ENCODE measurements at places on chromosomes 13 and 19.

GRCh38 chr13:77028202-77028601 lies 1.2 kb upstream of the FBXL3 start:
- no peak for ATAC-seq

GRCh38 chr19:51158474-51159129 lies 16.5 kb downstream of the SIGLEC7 start:
- ATAC-seq, result no peak

DNA sequence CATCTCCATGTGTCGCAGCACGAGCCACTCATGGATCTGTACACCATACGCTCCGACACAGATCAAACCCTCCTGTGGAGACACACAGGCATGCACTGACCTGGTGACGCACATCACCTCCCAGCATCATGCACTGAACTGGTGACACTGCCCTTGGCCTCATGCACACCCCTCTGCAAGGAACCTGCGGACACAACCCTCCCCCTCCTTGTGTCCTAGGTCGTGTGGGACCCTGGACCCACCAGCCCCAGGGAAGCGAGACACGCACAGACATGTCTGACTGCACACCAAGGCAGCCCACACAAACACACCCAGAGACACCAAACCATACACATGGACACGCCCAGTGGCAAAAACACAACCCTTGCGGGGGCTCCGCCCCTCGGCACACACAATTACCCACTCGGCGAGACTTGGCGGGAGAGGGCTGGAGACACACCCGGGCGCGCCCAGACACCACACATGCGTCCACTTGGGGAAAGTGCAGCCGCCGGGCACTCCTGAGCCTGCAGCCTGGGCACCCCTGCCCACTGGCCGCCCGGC lies 2.0 kb upstream of the KCNN4 start:
- ATAC-seq, result no peak

GRCh38 chr19:18279516-18280246 lies 1.7 kb downstream of the JUND start:
- peak; percentile 37 for ATAC-seq

GRCh38 chr19:55457683-55458457 lies 3.6 kb downstream of the ISOC2 start:
- no peak for ATAC-seq

DNA sequence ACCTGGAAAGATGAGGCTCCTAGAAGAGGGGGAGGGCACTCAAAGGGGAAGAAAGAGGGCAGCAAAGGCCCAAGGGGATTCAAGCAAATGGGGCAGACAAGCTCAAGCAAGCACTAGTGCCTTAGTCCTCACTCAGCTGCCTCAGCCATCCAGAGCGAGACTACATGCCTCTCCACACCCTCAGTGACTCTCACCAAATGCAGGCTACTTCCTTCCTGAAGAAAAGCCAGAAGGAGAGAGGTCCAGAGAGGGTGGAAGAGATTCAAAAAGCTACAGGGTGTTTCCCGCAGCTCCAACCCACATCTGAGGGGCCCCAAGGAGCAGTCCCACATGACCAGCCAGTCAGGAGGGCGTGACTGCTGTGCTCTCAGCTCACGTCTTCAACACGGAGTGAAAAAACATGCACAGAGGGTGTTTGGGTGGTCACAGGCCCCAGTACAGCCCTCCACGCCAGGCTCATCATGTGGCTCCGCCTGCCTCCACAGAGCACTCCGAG lies 40.5 kb downstream of the MIPEP start:
- no peak for ATAC-seq

DNA sequence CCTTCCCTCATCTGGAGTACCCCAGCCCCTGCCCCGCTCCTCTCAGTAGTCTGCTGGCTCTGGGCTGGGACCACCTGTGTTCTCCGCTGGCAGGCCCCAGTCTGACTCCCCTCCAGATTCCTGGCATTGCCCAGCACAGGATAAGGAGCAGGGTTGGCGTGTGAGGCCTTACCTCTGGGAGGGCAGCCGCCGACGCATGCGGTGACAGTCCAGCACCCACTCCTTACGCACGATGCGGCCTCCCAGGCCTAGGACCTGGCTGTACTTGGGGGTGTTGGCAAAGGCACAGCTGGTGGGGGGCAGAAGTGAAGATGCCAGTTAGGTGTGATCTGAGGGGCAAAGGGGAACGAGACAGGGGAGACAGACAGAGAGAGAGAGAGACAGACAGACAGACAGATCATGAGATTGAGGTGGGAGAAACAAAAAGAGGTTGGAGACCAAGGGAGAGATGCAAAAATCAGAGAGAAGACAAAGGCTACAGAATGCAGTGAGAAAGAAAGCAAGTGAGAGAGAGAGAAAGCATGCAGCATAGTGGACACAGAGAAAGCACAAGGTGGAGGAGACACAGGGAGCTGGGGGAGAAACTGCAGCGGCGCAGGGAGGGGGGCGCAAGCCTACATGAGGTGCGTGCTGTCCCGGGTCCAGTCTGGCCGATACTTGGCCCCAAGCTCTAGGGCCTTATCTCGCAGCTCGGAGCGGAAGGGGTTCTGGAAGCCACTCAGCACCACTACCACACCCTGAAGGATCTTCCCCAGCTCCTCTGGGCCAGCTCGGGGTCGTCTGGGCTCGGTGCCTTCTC lies 18.6 kb downstream of the ZNF575 start:
- no peak for ATAC-seq

DNA sequence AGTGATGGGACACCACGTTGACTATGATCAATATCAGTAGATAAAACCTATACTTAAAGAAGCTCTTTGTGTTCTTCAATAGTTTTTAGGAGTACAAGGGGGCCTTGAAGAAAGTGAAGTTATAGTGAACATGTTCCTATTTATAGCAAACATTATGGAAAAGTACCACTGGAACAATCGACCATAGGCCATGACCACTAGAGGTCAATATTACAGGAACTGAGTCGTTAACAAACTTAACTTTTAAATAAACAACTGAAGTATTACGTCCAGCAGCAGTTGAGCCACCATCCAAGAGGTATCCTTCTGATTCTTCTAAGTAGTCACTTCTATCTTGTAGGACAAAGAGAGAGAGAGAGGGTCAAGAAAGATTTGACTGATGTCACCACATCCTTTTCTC lies 391.0 kb upstream of the SLITRK5 start:
- no peak for ATAC-seq

GRCh38 chr13:75025956-75026355 lies 456.0 kb downstream of the TBC1D4 start:
- ATAC-seq, result no peak

DNA sequence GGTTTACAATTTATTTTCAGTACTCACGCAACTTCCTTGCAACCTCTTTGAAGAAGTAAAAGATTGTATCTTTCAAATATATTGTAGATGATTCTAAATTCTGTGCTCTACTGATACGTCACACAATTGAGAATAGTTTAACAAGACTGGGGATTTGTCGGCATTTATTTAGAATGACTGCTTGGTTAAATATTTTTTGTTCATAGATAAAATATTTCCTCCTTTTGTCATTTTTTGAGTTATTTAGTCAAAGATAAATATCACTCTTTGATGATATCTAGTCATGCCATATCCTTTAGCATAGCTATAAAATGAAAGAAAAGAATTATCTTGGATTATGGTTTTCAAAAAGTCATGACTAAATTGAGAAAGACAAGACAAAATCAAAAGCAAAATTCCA lies 2747.8 kb downstream of the PCDH9 start:
- no peak for ATAC-seq

DNA sequence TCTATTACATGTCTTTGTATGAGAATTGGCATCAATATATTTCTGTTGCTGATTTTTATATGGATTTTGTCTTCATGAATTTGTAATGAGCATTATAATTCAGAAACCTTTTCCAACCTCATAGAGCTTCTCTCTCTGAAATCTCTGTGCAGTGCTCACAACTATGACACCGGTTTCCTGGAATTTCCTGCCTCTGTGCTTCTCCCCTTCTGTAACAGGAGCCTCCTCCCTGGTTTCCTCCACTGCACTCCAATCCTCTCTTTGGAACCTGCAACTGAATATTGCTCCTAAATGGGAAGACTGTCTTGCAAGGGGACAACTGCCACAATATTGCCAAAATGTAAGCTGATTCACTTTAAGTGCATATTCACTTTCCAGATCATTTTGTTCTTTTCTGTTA lies 1147.9 kb downstream of the UQCRFS1 start:
- ATAC-seq, result no peak

DNA sequence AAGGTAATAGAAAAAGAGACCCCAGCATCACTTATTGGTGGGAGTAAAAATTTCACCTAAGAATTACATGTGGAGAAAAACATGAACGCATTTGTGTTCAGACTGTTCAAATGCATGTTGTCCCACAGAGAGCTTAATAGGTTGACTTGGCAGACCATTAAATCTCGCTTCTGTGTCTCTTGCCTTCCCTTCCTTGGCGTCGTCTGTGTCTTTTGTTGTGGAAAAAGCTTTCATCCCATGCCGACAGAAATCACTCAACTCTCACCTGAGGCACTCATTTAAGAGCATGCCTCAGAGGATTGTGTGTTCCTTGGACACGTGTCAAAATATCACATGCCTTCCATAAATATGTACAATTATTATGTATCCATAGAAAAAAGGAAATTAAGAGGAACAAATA lies 24.4 kb upstream of the CACNA1A start:
- ATAC-seq, result no peak

GRCh38 chr13:78589206-78589605 lies 14.1 kb downstream of the POU4F1 start:
- ATAC-seq, result no peak

DNA sequence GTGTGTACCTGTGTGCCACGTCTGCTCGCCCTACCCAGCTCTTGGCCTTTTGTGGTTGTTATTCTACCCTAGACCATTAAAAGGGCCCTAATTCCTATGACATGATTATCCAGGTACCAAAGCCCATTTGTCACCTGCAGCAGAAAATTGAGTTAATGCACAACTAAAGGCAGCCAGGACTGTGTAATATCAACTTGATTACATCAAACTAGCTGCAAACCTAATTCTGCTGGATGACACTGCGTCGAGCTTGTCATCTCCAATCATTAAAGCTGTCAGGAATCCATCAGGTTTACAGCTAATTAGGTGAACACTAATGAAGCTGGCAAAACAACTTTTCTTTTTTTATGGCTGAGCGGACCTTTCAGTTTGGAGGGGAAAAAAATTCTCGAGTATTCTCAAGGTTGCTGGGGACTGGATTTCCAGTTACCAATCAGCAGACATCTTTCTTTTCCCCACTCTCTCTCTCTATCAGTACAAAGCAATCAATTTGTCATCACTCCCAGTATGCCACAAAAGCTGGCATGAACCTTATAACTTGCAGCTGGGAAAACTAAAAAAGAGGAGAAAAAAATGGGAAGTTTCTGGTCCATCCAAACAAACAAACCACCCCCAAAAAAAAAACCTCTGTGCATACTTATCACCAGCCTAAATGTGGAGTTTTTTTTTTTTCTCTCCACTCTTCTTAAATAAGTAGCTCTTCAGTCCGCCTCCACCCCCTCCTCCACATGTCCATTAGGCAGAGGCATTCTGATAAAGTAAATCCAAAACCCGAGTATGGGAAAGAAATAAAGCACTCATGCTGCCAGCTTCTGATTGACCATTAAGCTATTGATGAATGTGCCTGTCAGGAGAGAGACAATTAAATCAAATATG lies 2.8 kb downstream of the TSHZ3 start:
- ATAC-seq, result no peak

GRCh38 chr19:42313096-42313839 lies at the start of gene TMEM145:
TSS of gene TMEM145 (plus strand) at chr19:42313309. CDS start at chr19:42313377, 68 bp downstream.
- peak; percentile 77 for ATAC-seq

GRCh38 chr19:40933025-40933424 lies 51.0 kb upstream of the CYP2A7 start:
- no peak for ATAC-seq

- peak; percentile 57 for ATAC-seq
Measured at GRCh38 chr13:85528491-85529217, 270.6 kb downstream of the SLITRK6 start.

GRCh38 chr19:14840206-14840605 lies 5.2 kb upstream of the OR7A5 start:
- no peak for ATAC-seq

DNA sequence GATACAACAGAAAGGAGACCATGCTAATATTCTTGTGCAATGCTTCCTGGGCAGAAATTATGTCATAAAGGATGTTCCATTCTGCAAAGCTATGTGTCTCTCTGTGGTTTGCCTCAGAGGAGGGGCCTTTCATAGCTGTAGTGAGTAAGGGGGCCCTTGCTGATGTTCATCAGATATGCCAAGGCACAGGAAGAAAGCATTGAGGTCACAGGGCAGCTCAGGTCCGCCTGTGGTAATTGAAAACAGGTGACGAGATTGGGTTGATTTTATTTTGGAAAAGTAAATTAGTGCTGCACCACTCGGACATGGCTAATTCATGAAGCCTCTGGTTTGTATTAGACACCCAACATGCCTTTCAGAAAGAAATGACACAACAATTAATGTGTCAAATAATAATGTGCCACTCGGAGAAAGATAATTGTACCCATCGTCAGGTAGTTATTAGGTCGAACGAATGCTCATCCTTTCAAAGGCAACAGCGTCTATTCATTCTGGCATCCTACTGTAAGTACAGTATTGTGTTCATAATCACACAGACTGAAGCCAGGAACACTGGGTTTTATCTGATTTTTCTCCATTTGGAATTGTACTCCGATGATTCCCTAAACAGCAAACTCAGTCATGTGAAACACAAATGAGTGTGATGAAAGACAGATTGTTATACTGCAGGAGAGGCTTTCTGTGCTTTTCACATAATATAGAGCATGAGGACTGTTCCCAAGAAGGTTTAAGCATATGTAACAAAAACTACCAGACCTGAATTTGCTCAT lies 421.6 kb upstream of the KLF12 start:
- no peak for ATAC-seq

GRCh38 chr13:24866488-24866887 lies 102.5 kb downstream of the RNF17 start:
- no peak for ATAC-seq

DNA sequence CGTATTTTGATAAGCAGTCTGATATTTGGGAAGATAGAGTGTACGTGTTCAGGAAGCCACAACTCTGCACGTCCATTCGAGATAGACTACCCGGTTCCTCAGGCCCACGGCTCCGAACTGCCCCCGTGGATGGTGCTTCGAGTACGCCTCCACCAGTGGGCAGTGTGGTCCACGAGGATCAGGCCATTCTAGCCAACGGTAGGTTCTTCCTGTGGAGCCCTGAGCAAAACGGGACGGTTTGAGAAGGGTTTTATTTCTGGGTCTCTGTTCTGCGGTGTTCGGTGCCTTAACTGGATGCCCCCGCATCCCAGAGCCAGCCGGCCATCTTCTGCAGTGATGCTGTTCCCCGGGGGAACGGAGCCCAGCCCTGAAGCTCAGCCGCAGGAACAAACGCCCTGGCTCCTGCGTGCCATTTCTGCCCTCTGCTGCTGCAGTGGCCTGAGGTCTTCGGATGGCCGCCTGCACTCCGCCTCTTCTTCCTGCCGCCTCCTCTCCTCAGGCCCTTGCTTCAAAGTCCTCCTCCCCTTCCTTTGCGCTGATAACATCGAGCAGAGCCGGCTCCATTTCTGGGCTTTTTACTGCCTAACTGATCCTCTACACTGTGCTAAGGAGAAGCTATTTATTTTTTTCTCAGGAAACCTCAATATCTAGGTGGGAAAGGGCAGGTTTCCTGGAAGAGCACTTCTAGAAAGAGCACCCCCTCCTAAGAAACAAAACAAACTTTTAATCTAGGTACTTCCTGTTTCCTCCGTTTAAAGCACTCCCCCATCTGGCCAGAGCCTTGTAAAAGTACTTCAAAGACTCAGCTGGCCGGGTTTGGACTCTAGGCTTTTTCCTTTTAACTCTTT lies 36.2 kb upstream of the SLC46A3 start:
- ATAC-seq, result peak; percentile 31

GRCh38 chr19:43624933-43625332 lies 5.5 kb upstream of the ZNF428 start:
- no peak for ATAC-seq
